Right lung (tissue), 10 donors: ENCODE measurements at places on chromosomes 7 and 10. TPM values are rescaled to one million over a fixed set of nuclear protein-coding genes. Genes with fewer than 3 reads are reported as not detected.

- no peak for DNase-seq
Measured at GRCh38 chr10:45461034-45461433, 87.0 kb downstream of the ALOX5 start.

DNA sequence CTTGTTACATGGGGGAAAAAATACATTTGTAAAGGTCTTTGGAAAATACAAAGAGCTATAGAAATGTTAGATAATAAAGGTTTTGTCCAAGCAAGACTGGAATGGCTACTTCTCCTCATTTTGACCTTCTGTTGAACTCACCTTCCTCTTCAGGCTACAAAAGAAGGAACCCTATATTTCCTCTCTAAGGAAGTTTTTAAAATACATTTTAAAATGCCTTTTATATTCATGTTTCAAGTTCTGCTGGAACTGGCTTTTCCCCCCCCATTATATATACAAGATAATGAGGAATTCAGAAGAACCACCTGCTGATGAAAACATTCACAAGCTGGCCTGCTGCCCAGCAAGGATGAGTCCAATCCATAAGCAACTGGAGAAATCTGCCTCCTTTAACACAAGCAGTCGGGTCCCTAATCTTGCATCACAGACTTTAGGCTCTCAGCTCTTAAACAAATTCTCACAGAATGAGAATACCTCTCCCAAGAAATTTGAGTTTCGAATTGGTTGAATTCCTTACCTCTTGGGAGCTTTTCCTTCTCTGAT is 44.6 kb downstream of the MTERF1 start:
- no peak for DNase-seq

DNA sequence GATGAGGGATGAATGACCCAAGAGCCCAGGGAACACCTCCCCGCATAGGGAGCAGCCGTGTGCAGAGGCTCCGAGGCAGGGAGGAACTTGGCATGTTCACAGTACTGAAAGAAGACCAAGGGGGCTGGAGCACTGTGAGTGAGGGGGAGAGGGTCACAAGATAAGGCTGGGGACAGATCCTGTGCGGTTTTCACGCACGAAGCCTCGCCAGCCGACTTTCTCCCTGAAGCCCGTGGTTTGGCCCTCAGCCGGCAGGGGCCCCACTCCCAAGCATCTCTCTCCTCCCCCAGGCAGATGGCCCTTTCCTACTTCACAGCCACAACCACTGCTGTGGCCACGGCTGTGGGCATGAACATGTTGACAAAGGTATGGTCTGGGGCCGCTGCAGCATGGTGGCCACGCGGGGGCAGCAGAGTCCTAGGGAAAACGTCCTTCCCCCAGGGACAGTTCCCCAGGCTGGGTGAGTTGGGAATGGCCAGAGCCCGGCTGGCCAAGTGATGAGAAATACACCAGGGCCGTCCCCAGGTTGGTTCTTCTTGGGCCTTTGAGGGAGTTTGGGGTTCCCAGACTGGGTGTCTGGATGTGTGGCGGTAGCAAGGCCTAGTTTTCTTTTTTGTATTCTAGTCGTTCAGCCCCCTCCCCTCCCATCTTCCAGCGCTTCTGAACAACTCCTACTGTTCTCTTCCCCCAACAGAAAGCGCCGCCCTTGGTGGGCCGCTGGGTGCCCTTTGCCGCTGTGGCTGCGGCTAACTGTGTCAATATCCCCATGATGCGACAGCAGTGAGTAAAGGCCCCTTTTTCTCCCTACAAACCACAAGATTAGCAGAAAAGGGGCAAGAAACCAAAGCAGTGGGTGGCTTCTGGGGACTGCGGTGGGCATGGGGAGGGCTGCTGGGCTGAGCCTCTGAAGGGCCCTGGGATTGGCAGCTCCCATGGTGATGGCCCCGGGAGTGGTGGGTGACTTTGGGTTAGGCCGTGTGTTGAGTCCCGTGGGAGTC is 14.4 kb upstream of the WBP1L start:
- peak; percentile 67 for DNase-seq

DNA sequence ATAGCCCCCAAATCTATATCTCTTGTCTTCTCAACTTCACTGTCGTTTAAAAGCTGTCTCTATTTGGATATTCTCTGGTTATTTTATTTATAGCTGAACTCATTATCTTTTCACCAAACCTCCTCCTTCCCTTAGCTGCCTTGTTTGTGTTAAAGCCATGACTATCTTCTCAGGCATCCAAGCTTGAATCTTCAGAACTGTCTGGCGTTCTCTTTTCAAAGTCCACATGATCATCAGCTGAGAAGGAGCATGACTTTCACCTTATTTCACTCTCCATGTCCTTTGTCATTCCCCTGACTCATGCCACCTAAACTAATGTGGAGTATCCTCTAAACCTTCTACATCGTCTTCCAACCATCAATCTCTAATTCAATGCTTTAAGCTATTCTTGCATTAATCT is 5.7 kb upstream of the GLCCI1 start:
- no peak for DNase-seq

- DNase-seq = no peak
Measured at GRCh38 chr7:55558962-55559920, 13.1 kb downstream of the VOPP1 start.

DNA sequence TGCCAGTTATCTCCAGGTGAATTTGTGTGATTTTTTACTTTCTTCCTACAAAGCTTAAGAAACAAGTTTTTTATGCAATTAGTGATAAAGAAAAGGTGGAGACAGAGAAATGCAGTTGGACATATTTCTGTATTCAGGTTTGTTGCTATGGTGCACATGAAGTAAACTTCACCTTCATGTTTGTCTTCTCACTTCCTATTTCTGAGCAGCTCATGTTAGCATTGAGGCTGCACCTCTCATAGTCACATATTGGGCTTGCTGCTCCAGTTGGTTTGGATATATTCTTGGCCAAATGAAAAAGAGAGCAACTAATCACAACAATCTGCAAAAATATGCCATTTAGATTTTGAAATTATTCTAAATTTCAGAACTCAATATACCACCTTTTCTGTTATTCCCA is 475.6 kb upstream of the ZWINT start:
- no peak for DNase-seq

DNA sequence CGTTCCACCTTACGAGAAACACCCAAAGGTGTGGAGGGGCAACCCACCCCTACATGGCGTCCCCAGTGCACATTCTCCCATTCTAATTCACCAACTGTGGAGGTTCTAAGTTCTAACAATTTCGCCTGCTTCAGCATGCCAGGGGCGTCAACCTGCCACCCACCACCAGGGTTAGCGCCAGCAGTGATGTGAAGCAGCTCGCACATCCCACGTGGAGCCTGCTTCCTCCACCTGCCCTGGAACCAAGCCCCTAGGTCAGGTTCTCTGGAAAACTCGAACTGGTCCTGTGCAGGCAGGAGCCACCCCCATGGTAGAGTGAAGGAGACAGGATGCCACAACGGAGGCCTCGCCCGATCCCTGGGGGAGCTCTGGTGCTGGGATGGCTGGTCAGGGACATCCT is 33.3 kb upstream of the FXYD4 start:
- DNase-seq = no peak

DNA sequence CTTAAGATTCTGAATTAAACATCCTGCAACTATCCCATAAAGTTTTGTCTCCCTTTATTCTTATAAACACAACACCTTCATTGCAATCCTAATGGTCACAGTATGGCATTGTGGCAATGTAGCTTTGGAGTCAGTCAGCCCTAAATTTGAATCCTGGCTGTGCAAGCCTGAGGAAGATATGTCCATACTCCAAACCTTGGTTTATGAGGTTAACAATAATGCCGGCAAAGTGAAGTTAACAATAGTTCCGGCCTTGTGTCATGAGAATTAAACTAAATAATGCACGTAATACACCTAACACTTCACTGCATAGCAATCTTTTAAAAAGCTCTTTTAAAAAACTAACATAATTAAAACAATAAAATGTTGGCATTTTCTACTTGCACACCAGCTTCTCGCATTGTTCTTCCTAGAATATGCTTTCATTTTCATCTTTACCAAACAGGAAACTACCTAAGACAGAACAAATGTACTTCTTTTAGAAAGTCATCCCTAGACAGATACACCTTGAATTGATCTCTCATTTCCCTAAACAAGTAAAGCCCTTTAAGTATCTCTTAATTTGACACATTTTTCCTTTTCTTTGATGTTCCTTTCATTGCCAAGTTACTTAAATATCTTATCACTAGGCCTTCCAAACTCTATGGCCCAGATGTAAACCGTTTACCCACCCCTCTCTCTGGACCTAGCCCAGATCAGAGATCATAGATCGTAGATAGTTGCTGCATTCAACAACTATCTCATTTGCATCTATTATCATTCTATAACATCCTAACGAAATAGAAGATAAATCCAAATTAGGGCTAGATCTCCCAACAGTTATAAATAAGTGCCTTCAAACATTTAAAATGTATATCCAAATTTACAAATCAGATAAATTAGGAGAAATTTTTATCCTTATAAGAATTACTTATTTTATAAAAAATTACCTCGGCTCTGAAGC is 66.7 kb downstream of the CREB3L2 start:
- DNase-seq = no peak

DNA sequence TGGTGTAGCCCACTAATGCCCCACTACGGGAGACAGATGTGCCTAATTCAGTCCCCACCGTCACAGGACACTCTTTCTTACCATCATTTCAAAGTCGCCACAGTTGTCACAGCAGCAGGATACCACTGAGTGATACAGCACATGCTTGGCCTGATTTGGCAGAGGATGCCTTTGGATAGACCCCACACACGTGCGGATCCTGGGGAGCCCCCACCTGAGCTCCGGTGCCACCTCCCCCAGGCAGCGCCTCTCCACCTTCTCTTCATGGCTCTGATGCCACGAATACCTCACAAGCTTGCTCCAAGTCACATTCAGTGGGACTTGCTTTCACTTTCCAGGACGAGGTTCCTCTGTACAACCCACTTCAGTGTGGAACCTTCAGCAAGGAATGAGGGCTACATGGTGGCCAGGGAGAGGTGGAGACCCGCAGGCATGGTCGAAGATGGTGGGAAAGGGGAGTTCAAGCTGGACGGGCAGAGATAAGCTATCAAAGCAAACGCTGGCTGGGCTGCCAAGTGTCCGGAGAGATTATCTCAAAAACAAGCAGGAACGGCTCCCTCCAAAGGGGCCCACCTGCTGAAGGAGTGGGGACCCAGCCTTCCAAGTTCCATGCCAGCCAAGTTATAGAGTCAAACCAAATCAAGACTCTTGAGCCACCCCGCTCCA is 107.4 kb downstream of the ZRANB1 start:
- DNase-seq = no peak

Gene RBP3
- polyA plus RNA-seq = 0.06 TPM

Gene GNAT3
- not detected for polyA plus RNA-seq

Gene CASD1
- polyA plus RNA-seq = 74.6 TPM

Gene FZD1
- polyA plus RNA-seq = 64.4 TPM
